ENCODE measurements at places on chromosomes 16 and 17. TPM values are rescaled to one million over a fixed set of nuclear protein-coding genes. Genes with fewer than 3 reads are reported as not detected.

GRCh38 chr17:55067697-55068439, 99.3 kb downstream of the STXBP4 start:
- DNase-seq = no peak

DNA sequence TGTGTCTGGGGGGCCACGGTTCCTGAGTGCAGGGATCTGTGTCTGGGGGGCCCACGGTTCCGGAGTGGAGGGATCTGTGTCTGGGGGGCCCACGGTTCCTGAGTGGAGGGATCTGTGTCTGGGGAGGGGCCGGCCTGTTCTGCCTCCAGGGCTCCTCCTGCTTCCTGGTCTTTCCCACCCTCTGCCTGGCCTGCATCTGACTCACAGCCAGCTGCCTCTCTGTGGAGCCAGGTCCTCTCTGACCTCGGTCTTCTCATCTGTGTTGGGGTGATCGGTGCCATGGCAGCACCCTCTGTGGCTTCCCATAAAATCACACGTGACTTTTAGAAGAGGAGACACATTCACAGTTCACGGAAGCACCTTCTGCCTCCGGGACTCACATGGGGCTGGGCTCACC, 50.3 kb downstream of the ZFPM1 start:
- DNase-seq = no peak

Gene LRRC37A3
- 10.6 TPM for polyA plus RNA-seq

DNA sequence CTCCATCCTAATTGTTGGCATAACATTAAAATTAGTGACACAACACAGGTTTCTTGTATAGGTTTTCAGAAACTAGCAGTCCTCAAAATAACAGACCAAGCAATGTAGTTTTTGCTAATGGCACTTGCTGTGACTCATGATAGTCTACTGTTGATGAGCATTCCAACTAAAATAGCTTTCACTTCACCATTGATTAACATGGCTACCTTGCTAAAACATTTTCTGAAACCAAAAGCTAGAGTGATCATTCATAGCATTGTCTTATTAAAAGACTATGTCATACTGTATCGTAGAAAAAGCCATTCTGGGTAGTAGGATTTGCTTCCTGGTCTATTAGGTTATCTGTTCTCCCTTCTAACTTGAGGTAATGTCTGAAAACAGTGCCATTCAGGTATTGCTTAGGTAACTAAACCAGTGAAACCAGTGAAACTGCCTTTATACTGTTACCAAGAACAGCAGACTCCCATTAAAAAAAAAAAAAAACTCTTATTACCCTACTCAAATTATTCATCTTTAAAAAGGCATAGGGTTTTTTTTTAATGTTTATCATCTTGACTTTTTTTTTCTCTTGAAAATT, 2.5 kb upstream of the CLTC start:
- no peak for DNase-seq

GRCh38 chr17:66507103-66507923, 204.9 kb downstream of the PRKCA start:
- no peak for DNase-seq

Gene PCTP
- 9.7 TPM for polyA plus RNA-seq

GRCh38 chr17:19376811-19377210, 1.5 kb upstream of the MAPK7 start:
- DNase-seq = no peak

Gene PMFBP1
- polyA plus RNA-seq = 0.98 TPM

DNA sequence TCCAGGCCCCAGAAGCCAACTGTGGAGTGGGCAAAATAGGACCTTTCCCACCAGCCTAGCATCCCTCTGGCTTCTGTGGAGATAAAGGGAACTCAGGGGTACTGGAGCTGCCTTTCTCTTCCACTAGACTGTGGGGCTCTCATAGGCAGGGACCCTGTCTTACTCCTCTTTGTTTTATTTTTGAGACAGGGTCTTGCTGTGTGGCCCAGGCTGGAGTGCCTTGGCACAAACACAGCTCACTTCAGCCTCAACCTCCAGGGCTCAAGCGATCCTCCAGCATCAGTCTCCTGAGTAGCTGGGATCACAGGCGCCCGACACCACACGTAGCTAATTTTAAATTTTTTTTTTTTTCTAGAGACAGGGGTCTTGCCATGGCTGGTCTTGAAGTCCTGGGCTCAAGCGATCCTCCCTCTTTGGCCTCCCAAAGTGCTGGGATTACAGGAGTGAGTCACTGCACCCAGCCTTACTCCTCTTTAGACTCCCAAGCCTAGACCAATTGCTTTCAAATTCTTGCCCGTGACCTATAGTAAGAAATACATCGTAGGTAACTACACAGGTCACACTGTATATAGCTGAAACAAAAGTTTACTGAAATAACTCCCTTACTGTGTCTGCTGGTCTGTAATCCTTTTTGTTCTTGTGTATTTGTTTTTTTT, 2.6 kb downstream of the RAI1 start:
- DNase-seq = no peak

GRCh38 chr17:70525961-70526360, 356.6 kb downstream of the KCNJ2 start:
- DNase-seq = no peak

Gene KRTAP29-1
- polyA plus RNA-seq = not detected

DNA sequence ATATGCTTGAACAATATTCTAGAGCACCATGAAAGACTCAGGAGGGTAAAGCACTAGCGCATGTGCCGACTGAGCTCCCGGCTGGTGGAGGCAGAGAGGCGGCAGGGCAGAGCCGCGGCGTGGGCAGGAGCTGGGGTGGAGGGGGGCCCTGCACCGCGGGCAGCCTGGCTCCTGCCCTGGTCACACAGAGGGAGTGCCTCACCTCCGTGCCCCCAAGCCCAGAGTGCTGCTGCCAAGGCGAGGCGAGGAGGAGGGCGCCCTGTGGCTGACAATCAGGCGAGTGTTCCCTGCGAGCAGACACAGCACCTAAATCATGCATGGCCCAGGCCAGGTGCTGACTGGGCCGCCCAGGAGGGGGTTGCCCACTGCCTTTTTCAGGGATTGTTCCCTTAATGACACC, 105.8 kb upstream of the TNRC6C start:
- DNase-seq = no peak

DNA sequence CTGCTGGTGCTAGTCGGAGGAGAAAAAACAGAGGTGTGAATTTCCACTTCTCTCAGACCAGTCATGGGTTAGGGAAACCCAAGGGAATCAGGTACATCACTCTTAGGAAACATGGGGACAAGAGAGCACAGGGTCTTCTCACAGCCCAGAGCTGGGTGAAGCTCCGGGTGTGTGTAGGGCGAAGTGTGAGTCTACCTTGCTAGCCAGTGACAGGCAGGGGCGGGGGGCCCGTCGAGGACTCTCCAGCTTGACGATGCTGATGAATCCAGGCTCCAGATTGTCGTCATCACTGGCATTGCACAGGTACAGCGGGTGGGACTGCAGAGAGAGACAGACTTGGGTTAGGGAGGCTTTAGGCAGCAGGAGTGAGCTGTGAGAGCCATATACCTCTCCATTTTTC, 18.7 kb upstream of the SUPT4H1 start:
- DNase-seq = no peak

GRCh38 chr17:11704041-11704440, 105.8 kb downstream of the DNAH9 start:
- DNase-seq = no peak

Gene ASPA
- 4.0 TPM for polyA plus RNA-seq

DNA sequence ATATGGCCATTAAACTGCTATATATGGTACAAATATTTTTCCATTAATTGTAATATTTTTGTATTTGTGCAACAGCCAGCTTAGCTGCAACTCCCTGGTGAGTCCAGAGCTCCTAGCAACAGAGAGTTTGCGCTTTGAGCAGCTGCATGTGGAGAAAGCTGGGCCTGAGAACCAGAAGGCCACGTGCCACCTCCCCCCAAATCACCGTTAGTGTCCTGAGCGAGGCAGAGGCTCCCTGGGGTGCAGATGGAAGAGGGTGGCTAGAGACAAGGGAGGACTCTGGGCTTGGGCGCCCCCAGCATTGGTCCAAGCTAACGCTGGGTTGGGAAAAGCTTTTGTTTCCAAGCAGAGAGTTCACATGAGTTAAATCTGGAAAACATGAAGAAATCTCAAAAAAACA, 41.6 kb downstream of the HSBP1 start:
- DNase-seq = peak; percentile 73

Gene MYH2
- polyA plus RNA-seq = 48.2 TPM

DNA sequence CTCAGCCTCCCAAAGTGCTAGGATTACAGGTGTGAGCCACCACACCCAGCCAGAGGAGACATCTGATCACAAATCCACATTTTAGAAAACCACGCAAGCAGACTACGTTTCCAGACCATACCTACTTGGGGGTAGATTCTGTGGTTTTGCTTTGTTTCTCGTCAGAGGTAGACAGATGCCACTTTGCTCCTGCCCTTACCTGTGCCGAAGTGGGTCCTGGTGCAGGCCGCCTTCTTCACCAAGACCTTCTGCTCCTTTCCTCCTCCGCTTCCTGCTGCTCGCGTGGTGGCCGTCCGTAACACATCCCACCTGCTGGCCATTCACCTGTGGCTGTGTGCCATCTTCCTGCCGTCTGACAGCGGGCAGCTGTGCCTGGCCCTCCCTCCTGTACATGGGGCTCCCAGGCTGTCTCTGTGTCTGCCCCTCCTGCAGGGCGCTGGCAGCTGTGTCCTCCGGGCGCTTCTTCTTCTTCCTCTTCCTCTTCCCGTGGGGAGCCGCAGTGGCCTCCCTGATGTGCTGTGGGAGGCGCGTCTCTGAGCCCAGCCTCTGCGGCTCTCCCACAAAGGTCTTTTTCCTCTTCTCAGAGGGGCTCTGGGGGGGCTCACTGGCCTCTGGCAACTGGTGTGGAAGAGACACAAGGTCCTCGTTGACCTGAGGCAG, 21.2 kb upstream of the CYTH1 start:
- DNase-seq = no peak

GRCh38 chr17:46139432-46140210, 53.6 kb downstream of the KANSL1 start:
- DNase-seq = no peak

DNA sequence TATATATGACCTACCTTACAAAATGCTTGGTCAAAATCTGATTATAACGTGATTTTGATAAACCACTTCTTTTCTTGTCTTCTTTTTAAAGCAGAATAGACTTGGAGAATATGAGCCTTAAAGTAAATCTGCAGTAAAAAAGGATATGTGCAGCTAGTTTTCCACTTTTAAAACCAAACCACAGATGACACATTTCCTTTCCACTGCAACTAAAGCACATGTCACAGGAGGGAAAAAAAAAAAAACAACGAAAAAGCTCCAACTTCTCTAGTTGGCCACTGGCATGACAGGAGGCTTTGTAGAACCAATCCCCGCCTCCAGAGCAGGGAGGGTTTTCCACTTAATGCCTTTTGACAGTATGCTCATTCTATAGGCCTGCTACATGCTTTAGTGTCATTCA, at the start of gene EVI2A:
EVI2A (minus strand) TSS at position 142 of the 400 bp plus-strand sequence. CDS start 2,609 bp downstream, outside the sequence.
- peak; percentile 25 for DNase-seq

- no peak for DNase-seq
Observed at GRCh38 chr17:37213927-37214326, 161.9 kb upstream of the C17orf78 start.

Gene NUPR1
- polyA plus RNA-seq = 29.7 TPM

Gene SDR42E2
- polyA plus RNA-seq = not detected

Gene TSPAN10
- 0.96 TPM for polyA plus RNA-seq

DNA sequence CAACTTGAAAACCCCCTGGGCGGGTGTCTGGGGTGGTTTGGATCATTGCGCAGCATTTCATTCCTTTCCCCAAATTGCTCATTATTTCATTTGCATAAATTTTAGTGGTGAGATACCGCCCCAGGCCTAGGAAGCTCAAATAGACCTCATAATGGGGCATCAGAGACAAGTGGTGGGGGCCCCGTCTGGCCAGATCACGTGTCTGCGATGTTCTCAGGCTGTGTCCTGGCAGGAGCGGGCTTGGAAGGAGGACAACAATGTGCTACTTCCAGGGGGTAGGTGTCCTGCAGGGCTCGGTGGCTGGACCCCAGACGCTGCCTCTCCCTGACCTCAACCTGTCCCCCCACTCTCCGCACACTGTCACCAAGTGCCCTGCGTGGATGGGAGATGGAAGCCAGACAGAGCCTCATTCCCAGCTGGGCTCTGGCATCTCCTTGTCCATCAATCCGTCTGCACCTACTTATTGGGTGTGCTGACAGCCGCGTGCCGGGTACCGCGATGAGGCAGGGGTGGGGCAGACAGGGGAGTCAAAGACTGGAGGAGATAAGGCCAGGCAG, 116.9 kb downstream of the NTN1 start:
- DNase-seq = no peak

DNA sequence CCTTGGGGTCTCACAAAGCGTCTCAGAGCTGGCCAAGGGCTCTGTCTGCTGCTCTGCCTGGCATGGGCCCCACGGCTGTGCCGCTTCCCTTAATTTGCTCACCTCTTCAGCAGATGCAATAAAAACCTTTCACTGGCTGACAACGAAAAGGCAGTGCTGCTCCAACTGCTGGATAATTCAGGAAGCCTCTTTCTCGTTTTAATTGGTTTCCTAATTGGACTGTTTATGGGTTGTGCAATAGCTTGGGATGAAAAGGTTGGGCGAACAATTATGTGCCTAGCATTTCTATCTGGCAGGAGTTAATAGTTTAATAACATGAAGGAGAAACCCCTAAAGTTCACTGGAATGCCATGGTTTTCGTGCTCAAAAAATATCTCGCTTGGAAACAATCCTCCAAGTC, 234.1 kb upstream of the IRX5 start:
- no peak for DNase-seq

- DNase-seq = no peak
Observed at GRCh38 chr16:4407543-4408322, 8.7 kb downstream of the CORO7 start.

DNA sequence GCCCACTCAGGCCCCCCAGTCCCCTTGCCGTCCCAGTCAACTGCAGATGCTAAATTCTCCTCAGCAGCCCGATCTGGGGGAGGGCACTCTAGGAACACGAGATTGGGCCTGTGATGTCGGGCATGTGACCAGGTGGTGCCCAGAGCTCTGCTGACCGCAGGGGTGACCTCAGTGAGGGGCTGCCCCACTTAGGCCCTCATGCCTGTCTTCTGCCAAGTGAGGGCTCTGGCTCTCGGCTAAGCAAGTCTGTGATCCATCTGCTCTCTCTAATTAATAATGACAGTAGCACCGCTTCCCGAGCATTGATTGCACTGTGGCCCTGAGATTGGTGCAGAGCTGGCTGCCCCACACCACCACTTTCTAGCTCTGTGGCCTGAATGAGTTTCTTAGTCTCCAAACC, 138.8 kb downstream of the MRM1 start:
- DNase-seq = no peak

DNA sequence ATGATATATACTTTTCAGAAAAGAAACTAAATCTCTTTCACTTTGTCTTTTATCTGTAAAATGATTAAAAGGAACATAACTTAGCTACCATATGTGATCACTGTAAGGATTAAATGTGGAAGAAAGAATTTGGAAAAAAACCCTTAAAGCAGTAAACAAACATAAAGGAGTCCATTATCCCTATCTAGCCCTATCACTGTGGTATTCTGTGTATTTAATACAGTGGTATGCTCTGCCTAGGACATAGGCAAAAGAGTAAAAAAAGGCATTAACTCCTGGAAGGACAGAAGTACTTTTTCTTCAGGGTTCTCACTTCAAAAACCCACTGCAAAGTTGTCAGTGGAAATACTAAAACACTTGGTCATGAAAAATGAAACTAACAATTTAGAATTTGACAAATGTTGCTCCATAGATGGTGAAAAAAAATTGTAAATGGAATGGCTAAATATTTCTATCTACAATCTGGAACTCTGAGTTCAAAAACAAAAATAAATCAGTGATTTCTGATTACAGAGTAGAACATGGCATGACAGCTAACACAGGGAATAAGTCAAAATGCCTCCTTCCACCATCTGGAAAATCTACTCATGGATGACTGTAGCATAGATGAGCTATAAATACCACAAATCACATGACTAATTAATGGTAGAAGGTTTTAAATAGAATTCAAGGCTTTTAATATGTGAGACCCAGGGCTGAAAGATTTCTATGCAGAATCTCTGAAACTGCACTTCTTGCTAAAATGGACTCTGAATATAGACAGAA, 140.1 kb downstream of the ITFG1 start:
- DNase-seq = no peak

Gene KRT20
- not detected for polyA plus RNA-seq

Measured in hindlimb muscle (tissue), 1 donor.